ENCODE measurements at places on chromosomes 5 and 9.
A peak's percentile ranks its signal among the peaks of the same experiment; 100 is the strongest.

DNA sequence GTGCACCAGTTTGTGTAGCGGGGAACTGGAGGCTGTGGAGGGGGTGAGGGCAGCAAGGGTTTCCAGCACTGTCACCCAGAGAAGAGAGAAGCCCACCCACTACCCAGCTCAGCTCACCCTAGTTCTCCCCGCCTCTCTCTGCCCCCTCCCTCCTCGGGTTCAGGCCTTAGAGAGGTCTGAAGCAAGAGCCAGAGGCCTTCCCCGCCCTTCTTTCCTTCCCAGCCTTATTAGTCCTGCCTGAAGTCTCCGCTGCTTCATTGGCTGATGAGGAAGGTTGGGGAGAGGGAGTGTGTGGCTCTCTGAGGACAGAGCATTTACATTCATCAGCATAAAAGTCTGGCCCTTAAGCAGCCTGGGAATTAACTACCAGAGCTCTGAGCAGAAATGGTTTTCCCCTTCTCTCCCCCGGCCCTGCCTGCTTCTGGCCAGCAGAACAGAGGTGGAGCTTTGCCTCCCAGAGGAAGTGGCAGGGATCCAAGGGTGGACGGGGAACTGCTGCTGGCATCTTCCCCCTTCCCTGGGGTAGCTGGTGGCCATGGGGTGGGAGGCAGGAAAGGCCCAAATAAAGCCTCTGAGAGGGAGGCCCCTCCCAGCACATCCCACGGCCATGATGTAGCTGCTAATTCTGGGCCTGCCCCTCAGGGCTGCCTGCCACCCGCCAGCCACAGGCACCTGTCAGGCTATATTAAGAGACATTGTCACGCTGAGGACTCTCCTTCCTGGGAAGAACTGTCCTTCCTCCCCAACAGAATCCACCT, 4.1 kb downstream of the DNAJB5 start:
- DNase-seq = no peak

DNA sequence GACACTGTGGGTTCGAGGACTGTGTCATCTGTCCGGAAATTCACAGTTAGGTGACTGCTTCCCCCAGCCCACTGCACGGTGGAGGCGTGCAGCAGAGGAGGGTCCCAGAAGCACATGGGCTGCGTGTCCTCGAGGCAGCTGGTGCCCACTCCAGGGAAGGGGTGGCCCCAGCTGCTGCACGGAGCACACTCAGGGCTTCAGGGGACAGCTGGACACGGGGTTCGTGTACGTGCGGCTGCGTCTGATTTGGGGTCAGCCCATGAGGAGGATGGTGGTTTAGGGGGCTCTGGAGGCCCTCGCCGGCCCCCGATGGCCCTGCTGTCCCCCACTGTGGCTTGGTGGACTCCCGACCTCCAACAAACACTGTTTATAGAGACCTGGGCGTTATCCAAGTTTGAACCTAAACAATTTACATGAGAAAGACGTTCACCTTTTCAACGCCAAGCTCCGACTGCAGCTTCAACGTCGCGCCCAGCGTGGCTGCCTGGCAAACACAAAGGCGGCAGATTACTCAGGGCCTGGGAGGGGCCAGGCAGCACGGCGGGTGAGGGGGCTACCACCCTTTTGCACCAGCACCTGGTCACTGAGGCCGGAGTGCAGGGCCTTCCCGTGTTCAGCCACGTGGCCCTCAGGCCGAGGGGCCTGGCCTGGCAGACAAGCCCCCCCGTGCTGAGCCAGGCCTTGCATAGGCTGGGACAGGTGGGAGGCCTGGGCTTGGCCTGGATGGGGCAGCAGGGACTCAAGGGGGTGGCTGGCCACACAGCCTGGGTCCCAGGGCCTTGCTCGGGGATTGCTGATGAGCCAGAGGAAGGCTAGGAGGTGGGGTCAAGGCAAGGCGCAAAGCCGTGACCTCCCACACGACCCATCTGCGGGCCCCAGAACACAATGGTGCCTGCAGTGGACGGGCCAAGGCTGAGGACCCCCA, 55.2 kb downstream of the EXD3 start:
- DNase-seq = no peak

GRCh38 chr5:5327126-5327525, 95.4 kb upstream of the ICE1 start:
- no peak for DNase-seq

GRCh38 chr9:3080951-3081350, 237.1 kb upstream of the PUM3 start:
- no peak for DNase-seq

DNA sequence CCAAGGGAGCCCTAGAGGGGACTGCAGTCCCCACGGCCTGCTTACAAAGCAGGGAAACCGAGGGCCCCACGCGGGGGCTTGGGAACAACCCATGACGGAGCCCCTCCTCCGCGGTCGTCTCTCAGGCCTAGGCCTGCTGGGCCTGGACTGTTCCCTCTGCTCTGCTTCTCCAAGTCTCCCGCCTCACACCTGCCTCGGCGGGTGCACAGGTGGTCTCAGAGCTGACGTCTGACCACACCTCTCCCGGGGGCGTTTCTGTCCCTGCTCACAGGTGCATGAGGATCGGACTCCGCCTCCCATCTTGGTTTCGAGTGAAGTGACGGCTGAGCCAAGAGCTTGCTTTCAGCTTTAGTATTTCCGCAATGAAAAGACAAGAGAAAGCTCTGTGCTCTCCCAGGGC, 72.1 kb downstream of the MRPL36 start:
- no peak for DNase-seq

DNA sequence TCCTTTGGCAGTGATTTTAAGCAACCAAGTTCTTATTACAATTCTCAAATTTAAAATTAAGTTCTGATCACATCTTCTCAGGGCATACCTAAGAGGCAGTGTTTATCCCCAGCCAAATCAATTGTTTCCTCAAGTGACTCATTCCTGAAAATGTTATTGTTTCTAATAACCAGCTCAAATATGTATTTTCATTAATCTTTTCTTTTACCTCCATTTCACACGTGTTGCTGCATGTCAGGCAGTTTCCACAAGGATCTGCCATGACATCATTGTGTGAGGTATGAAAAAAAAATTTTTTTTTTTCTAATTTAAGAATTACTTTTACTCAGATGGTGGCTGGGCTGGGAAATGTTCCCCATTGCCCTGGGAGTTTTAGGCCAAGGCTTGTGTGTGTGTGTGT, 113.0 kb upstream of the NTRK2 start:
- DNase-seq = no peak

GRCh38 chr9:117783828-117784227, 79.6 kb downstream of the TLR4 start:
- DNase-seq = peak; percentile 72

GRCh38 chr9:127966416-127967150, 14.2 kb downstream of the EEIG1 start:
- peak; percentile 34 for DNase-seq

- DNase-seq = no peak
Observed at GRCh38 chr5:119913425-119913824, 284.1 kb downstream of the FAM170A start.

GRCh38 chr9:100058699-100059579, 39.9 kb downstream of the ERP44 start:
- peak; percentile 93 for DNase-seq

DNA sequence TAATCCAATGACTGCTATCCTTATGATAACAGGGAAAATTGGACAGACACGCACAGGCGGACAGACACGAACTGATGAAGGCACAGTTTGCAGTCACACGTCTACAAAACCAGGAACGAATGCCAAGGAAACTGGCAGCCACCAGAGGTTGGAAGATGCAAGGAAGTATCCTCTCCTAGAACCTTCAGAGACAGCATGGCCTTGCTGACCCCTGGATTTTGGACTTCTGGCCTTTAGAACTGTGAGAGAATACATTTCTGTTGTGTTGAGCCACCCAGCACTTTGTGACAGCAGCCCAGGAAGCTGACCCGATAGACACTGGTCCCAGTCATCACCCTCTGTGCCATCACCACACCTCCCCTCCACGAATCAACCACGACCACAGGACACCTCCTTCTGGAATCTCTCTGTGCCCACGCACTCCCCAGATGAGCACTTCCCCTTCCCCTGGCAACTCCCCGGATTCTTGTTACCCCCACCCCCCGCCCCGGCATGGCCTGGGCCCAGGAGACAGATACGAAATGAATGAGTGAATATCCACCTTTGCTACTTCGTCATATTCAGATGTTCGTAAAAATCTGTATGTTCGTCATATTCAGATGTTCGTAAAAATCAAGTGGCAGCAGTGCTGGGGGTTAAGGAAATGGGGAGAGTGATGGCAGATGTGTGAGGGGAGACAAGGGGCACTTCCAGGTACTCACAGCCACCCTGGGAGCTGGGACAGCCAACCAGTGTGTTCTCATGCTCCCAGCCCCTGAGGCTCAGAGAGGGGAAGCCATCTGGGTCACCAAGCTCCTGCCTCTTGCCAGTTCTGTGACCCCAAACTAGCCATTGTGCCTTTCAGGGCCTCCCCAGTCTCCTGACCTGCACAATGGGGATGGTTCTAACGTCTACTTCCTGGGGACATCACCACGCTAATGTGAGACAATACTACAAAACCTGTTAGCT, 18.5 kb downstream of the GBGT1 start:
- DNase-seq = no peak

DNA sequence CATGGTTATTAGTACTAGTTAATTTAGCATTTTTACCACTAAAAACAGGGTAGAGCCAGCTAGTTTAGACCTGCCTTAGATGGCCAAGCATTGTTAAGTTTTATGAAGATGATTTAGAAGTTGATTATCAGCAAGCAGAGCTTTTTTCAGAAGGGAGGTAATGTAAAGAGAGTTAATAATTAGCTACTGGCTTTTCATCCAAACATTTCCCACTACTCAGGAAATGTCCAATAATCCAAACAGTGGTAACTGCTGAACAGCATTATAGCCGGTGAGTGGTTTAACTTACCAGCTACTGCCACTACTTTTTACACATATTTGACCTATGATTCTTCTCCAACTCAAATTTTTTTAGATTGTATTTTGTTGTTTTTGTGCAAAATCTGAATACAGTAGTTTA, 1.7 kb downstream of the ITGA1 start:
- no peak for DNase-seq

DNA sequence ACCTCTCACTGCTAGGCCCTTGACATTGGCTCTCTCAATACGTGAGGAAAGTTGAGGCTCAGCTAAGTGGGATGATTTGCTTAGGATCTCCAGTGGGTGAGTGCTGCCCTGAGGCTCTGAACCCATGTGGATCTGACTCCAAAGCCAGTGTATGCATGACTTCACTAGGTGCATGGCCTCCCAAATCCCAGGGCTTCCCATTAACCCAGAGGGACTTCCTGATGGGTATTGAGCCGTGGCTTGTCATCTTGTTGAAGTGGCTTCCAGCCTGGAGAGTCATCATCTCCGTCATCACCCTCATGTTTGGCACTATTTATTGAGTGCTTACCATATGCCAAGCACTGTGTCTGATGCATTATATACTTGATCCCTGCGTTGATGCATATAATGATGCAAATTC, 37.3 kb upstream of the TEX48 start:
- DNase-seq = no peak

DNA sequence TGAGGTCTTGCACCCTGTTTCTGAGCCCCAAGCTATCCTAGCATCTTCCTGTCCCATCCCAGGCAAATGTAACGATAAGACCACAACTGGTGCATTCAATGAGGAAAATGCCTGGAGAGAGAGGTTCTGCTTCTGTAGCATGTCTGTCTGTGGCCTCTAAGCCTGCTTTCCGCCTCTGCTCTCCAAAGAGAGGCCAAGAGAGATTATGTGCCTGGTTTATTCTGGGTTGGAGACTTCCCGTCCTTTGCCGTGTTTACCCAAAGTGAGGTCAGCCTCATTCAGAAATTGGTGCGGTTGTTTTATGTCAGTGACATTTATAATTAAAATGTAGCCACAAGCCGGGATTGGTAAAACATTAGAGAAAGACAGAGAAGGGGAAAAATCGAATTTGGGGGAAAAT, 77.8 kb downstream of the FGF1 start:
- DNase-seq = no peak

DNA sequence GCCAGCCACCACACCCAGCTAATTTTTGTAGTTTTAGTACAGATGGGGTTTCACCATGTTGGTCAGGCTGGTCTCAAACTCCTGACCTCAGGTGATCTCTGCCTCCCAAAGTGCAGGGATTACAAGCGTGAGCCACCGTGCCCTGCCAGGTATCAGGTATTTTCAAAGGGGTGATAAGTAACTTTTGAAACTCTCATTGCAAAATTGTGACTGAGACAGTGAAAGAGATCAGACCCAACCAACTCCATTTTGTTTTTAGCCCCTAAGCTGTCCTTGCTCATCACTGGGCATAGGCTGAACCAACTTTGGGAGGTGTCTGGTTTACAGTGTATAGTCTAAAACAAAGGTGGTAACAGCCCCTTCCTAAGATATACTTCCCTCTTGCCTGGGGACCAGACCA, 29.3 kb downstream of the UNC13B start:
- no peak for DNase-seq

DNA sequence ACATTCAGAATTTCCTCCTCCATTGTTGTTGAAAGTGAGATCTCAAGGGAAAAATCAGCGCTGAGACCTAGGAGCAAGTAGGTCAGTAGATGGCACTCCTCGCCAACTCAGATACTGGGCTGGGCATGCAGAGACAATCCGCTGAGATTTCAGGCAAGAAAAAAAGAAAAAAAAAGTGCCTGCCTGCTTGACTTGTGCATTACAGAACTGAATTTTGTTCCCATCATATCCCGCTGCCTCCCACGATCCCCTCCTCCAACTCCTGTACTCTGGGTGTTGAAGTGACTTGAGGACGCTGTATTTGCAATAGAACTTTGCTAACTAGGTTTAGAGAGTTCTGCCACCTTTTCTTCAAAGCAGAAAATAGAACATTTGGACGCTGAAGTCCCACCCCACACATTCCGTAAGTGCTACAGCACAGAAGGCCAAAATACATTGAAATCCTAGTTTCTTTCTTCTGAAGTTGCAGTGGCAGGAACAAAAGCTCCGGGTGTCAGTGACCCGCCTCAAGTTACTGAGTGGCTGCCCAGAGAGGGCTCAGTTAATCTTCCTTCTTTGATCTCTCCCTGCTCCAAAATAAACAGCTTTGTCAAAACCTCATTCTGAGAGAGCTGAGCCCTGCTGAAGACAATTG, 265.8 kb downstream of the MLLT3 start:
- peak; percentile 65 for DNase-seq

DNA sequence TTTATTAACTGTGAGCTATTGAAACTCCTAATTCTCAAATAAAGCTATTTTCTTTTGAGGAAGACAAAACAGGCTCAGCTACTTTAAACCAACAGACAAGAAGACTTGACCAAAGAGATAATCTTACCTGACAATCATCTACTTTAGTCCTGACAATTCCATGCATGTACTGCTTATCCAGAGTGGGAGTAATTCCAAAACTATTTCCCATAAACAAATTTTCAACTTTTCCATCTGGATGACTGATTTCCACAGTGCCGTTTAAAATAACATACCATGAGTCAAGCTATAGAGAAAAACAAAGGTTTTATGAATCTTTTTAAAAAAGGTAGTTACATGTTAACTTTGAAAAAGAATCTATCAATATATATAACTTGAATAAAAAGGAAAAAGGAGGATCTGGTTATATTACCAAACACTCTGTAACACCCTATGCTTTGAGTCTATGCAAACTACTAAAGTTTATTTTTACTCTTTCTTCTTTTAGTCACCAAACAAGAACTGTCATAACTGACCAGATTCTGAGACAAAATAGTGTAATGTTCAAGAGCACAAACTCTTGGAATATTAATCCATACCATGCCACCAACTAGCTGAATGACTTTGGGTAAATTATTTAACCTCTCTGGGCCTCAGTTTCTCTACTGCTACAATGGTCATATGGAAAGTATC, 129.7 kb downstream of the RAPGEF6 start:
- DNase-seq = no peak

GRCh38 chr9:109088221-109088620, 31.5 kb downstream of the TMEM245 start:
- no peak for DNase-seq
